AG08395 (cell line): ENCODE measurements at places on chromosomes 5 and 9.

GRCh38 chr5:71887680-71888079, 168.6 kb downstream of the CARTPT start:
- peak; percentile 70 for DNase-seq

DNA sequence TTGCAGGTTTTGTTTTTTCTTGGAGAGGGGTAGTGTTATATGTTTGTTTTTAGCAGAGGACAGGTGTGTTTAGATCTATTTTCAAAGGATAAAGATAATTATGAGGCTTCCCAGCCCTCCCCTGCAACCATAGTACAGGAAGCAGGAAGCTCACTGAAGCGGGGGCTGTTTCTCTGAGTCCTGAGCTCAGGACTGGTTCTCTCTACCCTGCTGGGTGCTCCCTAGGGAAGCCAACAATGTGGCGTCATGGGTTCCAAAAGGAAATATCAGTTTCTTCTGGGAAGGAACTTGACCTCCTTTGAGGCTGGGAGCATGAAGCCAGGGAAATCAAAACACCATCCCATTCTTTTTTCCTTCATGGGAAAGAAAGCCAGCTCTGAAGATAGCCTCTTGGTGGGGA, 62.2 kb downstream of the RAD23B start:
- DNase-seq, result no peak

DNA sequence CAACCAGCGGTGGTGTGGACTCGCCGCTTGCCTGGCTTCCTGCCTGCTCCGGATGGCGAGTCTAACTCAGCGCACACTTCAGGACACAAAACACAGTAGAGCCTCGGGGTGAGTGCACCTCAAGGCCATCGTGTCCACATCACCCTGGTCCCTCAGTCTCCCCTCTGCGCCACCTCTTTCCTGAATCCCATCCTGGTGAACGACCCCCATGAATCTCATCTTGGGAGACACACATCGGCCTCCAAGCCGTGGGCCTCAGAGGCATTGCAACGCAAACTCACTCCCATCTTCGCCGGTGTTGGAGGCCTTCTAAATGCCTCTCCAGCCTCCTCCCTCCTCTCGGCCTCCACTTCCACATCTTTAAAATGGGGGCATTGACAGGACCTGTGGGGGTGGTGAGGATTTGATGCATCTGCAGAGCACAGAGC, 124.3 kb downstream of the COL23A1 start:
- no peak for DNase-seq

GRCh38 chr9:18806232-18807080, 226.6 kb downstream of the SAXO1 start:
- DNase-seq, result no peak

DNA sequence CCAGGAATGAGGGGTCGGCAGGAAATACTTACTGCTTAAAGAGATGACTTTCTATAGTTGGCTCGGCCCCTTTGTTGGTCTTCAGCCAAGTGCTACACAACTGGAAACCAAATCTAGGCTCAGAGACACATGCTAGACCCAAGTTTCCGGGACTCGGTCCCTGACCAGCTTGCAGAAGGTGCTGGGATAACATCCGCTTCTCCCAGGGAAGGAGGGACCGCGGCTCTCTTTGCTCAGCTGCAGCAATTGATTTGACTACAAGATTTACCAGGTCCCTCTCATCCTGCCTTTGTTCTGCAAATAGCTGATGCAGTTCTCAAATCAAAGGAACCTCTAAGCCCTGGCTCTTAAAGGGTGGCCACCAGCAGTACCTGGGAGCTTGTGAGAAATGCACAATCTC, 314.7 kb downstream of the MLLT3 start:
- no peak for DNase-seq

GRCh38 chr5:117220730-117221129, 646.1 kb upstream of the SEMA6A start:
- DNase-seq, result no peak

DNA sequence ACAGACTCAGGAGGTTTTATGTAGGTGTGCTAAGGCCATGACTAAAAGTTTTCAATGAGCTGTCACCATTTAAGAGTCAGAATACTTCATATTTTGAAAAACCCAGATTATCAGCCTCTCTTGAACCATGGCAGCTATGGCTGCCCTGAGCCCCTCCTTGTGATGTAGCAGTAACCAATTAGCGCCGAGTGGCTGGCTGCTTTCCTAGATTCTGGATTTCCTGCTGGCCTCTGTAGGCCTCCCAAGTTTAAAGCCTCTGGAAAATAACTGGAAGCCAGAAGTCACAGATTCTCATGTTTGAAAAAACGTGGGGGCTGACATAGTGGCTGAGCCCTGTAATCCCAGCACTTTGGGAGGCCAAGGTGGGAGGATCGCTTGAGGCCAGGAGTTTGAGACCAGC, 25.5 kb downstream of the DAB2IP start:
- DNase-seq, result peak; percentile 27

DNA sequence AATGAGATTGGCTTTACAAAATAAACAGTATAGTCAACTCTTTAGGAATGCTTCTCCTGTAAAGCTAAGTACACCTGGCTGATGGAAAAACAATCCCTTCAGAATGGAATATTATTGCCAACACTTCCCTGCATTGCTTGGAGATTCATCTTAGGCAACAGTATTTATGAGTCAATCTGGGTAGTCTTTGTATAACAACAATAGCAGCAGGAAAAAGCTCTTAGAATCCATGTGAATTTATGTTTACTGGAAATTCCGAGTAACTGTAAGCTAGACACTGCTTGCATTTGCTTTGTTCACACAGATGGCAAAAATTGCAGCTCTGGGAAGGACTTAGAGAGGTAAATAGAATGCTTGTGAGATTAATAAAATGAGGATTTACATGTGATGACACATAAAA, 101.7 kb upstream of the NTRK2 start:
- no peak for DNase-seq

GRCh38 chr5:153671653-153672346, 181.3 kb downstream of the GRIA1 start:
- DNase-seq, result no peak
